ENCODE measurements at places on chromosomes 3 and 15.

DNA sequence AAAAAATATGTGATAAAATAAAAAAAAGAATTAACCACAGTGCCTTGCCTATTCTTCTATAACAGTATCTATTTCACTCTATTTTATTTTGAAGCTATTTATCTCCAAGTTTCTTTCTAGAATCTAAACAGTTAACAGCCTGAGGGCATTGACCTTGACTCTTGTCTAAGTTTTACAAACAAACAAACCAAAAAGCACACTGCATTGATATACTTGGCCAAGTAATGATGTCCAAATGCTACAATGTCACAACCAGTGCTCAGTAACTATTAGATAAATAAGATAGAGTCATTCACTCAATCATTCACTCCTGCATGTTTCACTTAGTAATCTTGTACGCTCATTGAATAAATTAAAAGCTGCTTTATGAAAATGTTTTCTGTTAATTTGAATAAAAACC lies 386.5 kb downstream of the TIGIT start:
- DNase-seq = no peak

GRCh38 chr15:78077053-78077870 lies at the start of gene TBC1D2B:
TSS of gene TBC1D2B (minus strand) at chr15:78077711. CDS start at chr15:78077652, 59 bp downstream.
- peak; percentile 60 for DNase-seq

GRCh38 chr3:190718671-190719070 lies 143.8 kb downstream of the GMNC start:
- DNase-seq = no peak

GRCh38 chr15:92101708-92102394 lies 248.3 kb downstream of the SLCO3A1 start:
- no peak for DNase-seq

- no peak for DNase-seq
Measured at GRCh38 chr3:80227216-80227615, 459.4 kb upstream of the ROBO1 start.

GRCh38 chr15:73908030-73908821 lies 18.0 kb upstream of the LOXL1 start:
- peak; percentile 86 for DNase-seq

- DNase-seq = peak; percentile 22
Measured at GRCh38 chr15:99412626-99413025, 153.2 kb upstream of the MEF2A start.

DNA sequence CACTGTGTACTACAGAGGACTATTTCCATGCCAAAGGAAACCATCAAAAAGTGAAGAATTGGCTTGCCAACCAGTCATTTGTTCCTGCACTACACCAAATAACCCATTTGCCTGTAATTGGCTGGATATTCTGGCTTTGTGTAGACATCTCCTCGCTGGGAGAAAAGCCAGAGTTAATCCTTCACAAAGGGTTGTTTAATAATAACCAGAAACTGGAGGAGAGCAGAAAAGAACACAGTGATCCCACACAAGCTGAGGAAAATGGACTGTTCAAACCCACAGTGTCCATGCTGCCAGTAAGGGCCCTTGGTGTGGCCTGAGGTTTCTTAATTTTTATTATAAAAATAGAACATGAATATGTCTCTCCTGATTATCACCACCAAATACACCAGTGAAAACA lies 294.0 kb downstream of the RORA start:
- no peak for DNase-seq

DNA sequence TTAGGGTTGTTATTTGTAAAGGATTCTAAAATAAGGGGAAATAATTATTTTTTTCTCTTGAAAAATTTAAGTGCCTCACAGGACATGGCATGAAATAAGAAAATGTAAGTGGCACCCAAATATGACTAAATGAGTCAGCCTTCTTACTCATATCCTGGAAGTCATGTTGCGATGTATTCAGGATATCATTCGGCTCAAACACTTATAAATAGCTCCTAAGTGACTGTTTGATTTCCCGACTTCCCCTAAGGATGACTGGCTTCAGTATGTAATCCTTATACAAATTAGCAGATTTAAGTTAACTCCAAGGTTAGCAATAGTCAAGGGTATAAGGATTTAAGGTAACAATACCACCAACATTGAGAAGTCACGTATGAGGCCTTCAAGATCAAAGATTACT lies 57.3 kb upstream of the OSTN start:
- DNase-seq = no peak

GRCh38 chr3:126557415-126557745 lies 1.4 kb downstream of the C3orf22 start:
- DNase-seq = peak; percentile 22

DNA sequence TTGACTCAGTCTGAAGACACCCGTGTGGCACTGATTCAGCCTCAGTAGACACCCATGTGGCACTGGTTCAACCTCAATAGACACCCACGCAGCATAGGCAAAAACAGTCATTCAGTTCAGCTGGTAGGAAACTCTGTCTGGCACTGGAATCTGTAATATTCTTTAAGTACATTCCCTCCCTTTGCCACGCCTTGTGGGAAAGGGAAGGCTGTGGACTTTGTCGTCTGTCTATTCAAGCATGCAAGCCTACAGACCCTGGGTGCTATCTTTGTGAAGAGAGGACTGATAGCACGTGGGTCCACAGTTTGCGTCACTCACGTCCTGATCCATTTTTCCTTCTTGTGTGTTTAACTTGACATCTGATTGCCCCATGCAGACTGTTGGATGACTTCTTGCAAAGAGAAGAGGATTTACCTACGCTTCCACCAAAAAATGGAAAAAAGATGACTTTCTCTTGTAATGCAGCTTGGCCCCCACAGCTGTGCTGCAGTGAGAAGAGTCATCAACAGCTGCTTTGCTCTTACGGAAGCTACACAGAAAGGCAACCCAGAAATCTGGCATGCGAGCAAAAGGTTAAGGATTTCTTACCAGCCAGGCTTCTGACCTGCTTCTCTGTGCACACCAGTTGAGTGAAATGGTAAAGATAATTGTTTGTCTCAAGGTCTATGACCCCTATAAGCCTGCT lies 278.1 kb downstream of the ULK4 start:
- DNase-seq = no peak

DNA sequence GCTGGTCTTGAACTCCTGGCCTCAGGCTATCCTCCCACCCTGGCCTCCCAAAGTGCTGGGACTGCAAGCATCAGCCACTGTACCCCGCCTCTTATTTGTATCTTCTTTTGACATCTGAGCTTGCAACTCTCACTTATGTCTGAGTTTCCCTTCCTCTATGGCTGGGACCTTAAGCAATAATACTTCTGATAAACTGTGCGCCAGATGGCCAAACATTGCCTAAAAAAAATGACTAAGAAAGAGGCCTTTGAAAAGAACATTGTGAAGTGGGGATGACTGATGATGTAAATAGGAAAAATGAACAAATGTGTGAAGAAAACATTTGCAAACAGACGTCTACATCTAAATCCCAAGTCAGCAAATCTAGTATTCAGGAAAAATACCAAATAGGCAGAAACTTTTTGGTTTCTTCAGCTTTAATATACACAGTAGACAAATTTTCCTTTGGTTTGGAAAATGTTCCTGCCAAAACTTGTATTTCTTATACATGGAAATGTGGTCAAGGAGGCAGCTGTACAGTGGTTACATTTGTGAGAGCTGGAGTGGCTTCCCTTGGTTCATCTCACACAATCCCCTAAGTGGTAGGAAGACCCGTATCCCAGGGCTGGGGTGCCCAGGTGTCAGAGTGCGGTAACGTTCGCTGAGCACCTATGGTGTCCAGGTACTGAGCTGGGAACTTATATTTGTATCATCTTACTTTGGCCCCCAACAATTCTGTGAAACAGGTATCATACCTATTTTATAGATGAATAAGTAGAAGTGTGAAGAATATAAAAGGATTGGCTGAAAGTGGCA lies 11.6 kb upstream of the TFRC start:
- no peak for DNase-seq

DNA sequence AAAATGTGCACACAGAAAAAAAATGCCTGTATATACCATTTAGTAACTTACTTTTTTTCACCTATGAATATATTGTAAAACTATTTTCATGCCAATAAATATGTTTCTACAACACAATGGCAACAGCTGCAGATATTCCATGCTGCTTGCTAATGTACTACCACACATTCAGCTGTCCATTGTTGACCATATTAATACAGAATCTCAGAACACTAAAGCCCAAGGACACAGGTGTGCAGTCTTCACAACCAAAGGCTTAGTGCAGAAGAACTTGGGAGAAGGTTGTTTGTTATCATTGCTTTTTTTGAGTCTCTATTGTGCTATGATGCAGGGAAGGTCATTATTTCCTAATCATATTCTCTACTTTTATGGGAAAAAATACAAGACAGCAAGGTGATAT lies 79.6 kb downstream of the DIPK2A start:
- no peak for DNase-seq

DNA sequence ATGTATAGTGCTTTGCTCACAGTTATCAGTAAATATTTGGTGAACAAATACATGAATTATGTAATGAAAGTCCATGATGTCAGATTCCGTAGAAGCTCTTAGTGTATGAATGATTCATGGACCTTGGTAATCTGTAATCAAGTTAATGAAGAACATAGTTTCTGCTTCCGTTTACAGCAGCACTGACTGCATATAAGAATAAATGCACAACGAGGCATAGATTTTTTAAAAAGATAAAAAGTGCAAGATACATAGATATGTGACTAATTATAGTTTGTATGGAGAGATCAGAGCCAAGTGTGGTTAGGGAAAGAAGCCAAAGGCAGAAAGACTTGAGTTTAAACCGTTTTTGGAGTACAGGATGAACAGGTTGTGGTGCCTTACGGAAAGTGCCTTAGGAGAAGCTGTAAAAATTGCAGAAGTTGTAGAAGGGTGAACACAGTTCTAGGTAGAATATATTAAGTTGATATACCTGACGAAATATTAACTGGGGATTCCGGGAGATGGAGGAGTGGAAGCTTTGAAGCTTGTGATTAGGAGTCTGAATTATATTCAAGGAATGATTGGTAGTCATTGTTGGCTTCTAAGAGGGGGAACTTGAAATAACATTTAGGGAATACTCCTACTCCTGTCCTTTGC lies 293.1 kb downstream of the NLGN1 start:
- no peak for DNase-seq

DNA sequence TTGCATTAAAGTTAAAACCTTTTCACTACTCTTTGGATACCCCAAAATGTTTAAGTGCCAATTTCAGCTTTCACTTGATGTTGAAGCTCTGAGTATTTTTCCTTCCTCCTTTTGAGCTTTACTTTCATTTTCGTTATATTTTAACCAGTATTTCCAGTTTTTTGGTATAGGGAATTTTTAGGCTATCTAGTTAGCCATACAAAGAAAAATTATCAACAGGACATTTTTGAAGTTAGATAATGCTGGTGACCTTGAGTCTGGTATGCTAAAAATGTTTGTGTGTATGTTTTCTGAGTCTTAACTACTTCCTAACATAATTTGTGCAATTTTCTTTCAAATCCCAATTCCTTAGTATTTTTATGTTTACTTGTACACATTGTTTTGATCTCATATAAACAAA lies 284.8 kb downstream of the OTOL1 start:
- no peak for DNase-seq

DNA sequence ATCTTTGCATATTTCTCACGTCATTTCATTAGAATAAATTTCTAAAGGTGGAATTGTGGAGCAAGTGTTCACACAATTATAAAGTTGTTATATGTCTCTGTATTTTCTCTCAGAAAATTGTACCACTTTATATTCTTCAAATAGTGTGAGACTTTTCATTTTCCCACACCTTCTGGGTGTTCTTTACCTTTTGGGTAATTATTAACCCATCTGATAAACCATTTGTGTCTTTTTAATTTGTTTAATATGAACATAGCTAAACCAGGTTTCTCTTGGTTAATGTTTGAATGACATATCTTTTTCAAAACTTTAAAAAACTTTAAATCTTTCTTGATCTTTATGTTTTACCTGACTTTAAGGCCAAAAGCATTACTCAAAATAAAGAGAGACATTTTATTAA lies 40.5 kb downstream of the DZIP3 start:
- DNase-seq = no peak

DNA sequence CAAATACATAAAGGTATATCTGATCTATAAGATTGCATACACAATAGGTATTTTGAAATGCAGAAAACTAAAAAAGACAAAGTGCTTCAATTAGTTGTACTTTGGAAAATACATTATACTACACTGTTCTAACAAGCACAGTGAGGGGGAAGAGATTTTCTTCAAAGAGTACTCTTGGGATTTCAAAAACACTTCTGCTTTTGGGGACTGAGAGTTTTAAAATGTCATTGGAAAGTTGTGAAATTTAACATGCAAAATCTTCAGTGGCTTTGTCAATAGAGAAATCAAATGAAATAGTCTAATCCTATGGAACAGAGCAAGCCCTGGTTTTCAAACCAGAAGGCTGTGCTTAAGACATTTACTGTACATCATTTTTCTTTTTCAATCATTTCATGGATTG lies 322.2 kb upstream of the SEMA6D start:
- no peak for DNase-seq

DNA sequence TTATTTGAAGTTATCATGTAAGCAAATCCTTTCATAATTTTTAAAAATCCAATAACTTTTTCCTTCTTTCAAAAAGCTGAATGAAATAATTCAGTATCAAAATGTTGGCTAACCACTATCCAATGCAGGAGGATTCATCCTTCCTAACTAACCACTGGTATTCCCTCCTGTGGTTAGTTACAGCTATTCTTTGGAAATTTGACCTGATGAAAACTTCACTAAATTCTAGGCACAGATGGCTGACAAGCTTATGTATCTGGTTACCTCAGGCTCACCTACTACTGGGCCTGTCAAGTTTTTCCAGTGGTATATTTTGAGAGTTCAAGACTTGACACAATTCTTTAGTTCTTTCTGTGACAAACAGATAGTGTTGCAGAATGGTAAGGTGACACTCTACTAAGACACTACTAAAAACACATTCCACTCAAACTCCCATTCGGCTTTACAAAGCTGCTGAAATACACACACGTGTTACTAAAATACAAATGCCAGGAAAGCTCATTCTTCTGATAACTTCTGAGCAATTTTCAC lies 15.8 kb downstream of the NPTN start:
- DNase-seq = no peak

- no peak for DNase-seq
Measured at GRCh38 chr3:72412340-72412956, 435.8 kb downstream of the SHQ1 start.

- no peak for DNase-seq
Measured at GRCh38 chr3:79653266-79653830, 114.5 kb downstream of the ROBO1 start.

DNA sequence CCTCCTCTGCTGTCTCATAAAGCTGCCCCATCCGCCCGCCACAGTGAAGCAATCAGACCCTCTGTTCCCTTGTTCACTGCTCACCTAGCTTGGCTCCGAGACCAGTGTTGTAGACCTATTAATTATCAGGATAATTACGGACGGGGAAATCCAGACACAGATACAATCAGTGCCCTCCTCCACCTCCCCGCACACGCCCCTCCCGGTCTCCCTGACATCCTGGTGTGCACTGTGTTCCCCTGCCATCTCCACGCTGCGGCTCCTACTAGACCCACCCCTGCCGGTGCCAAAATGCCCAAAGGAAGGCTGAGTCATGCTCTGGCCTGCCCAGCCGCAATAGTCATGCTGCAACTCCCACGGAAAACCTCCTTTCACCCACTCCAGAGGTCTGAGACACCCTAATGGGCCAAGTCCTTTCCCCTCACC lies 277.3 kb upstream of the TLE3 start:
- DNase-seq = peak; percentile 26

GRCh38 chr3:88758676-88759075 lies 348.7 kb upstream of the EPHA3 start:
- no peak for DNase-seq
